GM10248 (cell line): ENCODE measurements at places on chromosomes 12 and 14.

GRCh38 chr12:19388131-19388549 lies 51.2 kb upstream of the AEBP2 start:
- no peak for DNase-seq

- DNase-seq: peak; percentile 10
Observed at GRCh38 chr12:96249196-96250118, 55.3 kb downstream of the ELK3 start.

DNA sequence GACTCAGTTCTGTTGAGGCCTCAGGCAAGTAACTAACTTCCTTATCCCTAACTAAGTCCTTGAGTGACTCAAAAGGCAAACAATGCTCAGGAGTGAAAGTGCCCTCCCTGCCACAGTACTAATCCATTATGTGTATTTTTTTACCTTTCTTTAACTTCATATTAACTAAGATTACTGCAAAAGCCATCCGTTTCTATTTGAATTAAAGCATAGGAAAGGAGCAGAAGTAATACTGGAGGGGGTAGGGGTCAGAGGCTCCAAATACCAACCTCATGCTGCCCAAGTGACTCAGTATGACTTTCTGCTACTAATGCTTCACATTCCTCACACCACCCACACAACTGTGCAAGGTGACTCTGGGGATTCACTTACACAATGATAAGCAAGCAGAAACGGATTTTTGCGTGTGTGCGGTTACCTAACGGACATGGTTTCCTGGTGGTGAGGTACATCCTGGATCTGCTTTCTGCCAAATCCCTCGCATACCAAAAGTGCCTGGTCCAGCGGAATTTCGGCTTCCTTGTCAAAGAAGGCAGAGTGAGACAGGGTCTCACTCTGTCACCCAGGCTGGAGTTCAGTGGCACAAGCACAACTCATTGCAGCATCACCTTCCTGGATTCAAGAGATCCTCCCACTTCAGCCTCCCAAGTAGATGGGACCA lies 25.1 kb downstream of the MOK start:
- DNase-seq: no peak

GRCh38 chr14:63134801-63135200 lies 69.4 kb upstream of the RHOJ start:
- DNase-seq: no peak

- DNase-seq: no peak
Observed at GRCh38 chr12:58710901-58711300, 209.4 kb downstream of the LRIG3 start.

DNA sequence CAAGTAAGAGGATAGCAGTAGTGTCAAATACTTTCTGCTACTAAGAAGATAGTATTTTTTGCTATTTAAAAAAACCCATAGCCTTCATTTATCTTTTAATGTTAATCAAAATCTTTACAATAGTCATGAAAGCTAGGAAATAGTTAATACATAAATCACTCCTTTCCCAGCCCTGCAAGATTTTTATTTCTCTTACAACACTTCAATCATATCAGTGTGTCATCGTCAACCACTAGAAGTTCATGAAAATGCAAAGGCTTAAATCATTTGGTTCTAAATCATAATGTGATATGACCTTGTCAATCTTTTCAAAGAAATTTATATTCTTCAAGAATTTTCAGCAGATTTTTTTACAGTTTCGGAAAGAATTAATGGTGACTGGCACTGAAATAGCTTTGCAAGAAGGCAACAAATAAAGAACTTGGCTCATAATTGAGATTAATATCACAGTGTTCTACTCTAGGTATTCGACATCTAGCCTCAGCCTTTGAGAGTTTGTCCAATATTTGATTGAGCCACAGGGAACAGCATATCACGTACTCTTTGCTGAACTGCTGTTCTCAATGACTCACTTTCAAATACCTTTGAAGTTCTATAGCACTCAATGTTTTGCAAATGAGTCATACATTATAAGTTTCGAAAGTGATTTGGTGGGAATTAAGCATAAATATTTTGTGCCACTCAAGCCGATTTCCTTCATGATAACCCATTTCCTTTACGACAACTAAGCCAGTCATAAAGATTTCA lies 384.0 kb upstream of the FOXG1 start:
- no peak for DNase-seq

DNA sequence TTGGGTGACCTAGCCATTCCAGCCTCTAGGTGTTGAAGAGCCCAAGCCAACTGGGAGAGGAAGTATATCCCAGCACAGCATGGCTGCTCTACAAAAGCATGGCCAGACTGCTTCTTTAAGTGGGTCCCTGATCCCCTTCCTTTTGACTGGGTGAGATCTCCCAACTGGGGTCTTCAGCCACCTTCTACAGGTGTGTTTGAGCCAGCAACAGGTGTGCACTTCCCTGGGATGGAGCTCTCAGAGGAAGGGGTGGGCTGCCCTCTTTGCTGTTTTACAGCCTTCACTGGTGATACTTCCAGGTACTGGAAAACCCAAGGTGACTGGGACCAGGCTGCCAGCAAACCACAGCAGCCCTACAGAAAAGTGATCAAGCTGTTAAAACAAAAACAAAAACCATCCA lies 14.2 kb upstream of the GNS start:
- no peak for DNase-seq

DNA sequence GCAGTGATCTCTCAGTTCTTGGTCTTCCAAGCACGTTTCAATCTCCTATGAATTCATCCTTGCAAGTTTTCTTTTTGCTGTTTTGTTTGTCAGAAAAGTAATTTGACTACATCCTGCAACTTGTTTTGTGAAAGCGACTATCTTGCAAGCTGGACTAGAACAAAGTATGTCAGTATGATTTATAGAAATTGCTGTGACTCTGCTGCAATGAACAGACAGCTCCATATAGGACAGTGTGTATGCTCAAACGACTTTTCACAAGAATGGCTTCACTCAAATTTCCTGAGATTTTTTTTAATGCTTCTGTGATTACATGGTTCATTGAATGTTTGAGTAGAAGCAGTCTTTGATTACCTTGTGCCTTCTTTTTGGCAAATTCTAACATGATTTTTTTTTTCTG lies 123.5 kb upstream of the TRHDE start:
- DNase-seq: no peak

GRCh38 chr12:89343127-89343526 lies 9.2 kb downstream of the DUSP6 start:
- DNase-seq: no peak

GRCh38 chr14:55427439-55427838 lies 13.0 kb downstream of the TBPL2 start:
- no peak for DNase-seq

GRCh38 chr14:90349739-90350138 lies 18.0 kb upstream of the NRDE2 start:
- DNase-seq: no peak

GRCh38 chr12:65695113-65695865 lies 129.0 kb upstream of the HMGA2 start:
- DNase-seq: no peak

- no peak for DNase-seq
Observed at GRCh38 chr12:26295001-26295400, 99.6 kb downstream of the SSPN start.

- no peak for DNase-seq
Observed at GRCh38 chr14:80483331-80483730, 272.0 kb upstream of the DIO2 start.

- no peak for DNase-seq
Observed at GRCh38 chr12:109994401-109995175, 1.6 kb downstream of the GIT2 start.

DNA sequence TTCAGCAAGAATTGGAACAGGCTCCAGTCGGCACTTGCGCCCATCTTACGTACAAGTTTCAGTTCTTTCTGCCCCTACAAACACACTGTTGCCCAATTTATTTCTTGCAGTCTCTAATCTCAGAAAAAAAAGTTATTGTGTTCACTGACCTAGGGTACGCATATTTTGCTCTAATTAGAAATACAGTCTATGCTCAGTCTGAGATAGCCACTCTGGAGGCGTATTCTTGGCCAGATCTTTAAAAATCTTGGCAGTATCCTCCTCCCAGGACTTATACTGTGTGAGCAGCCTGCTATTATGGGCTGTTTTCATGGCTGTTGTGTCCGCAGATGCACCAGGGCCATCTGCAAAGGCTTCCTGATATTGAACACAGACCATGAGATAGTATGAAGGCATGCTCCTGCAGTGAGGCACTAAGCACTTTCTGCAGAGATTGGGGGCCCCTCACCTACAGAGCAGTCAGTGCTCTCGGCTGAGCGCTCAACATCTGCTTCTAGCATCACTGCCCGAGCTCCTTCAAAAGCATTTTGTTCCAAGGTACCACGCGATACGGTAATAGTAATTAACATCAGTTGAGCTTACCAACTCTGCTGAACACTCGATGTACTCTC lies 57.9 kb downstream of the PPM1H start:
- DNase-seq: no peak

DNA sequence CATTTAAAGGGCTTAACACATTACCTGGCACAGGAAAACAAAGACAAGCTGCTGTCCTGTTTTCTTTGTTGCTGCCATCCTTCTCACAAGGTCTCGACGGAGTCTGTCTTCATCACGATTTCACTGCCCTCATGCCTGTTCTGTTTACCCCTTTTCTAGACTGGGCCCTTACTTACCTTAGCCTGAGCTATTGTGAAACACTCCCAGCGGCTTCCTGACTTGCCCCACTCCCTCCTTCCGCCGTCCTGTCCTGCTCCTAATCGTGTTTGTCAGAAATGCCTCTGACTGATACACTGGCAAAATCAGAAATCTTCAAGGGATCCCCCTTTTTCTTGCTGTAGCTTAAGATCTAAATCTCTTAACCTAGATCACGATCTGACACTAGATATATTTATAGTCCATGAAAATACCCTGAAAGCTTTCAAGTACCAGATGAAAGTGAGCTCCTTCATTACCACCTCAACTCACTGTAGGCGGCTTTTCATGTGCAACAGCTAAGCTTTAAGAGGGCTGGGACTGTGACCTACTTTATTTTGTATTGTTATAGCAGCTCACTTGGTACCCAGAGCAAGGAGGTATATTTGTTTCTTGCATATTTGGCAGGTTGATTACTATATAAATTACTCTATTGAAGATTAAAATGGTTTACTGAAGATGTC lies 32.1 kb downstream of the TECPR2 start:
- no peak for DNase-seq

DNA sequence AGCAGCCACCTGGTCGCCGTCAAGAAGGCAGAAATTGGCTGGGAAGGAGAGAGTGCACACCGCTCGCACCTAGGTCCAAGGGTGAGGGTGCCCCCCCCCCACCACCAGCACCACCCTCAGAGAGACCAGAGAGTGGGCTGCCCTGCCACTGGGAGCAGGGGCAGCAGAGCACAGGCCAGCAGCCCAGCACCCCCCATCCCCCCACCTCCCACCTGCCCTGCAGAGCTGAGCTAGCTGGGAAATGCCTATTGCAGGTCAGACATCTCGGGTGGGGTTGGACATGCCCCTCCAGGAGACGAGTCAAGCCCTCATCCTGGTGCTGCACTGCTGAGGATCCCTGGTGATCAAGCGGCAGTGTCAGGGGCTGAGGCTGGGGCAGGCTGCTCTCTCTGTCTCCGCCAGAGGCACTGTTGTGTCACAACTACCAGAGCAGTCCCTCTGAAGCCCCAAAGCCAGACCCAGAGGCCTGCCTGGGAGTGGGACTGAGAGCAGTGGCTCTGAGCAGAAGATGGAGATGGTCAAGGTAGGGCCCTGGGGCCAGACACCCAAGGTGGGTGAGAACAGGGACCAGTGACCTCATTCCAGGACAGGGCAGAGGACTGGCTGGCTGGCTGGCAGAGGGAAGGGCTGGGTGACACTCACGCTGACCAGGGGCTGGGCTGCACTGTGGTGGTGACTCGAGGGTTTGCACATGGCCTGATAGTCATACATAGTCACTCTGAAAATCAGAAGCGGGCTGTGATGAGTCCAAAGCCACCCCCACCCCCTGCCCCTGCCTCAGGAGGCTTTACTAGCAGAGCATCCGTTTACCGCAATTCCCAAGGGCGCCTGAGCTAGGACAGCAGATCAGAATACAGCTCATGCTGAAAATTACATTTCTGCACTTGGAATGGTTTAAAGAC lies 19.7 kb upstream of the LRTM2 start:
- DNase-seq: peak; percentile 79

GRCh38 chr12:5384015-5384414 lies 47.9 kb upstream of the NTF3 start:
- no peak for DNase-seq
